ENCODE measurements at places on chromosomes 1 and 21.
A peak's percentile ranks its signal among the peaks of the same experiment; 100 is the strongest.

DNA sequence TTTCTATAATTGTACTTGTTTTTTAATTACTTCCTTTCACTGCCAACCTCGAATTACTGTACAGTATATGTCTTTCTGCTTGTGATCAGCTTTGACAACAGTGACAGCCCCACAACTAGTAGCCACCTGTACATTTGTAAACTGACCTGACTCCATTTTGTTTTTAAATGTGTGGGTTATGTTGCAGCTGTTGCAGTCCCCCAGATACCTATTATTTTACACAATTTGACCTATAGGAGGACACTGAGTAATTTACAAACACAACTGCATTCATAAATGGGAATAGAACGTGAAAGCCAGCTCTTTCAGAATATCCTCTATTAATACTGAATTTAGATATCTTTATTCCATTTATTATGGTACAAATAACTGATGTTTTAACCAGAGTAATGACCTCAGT is 2.5 kb upstream of the VAMP3 start:
- DNase-seq, result no peak

DNA sequence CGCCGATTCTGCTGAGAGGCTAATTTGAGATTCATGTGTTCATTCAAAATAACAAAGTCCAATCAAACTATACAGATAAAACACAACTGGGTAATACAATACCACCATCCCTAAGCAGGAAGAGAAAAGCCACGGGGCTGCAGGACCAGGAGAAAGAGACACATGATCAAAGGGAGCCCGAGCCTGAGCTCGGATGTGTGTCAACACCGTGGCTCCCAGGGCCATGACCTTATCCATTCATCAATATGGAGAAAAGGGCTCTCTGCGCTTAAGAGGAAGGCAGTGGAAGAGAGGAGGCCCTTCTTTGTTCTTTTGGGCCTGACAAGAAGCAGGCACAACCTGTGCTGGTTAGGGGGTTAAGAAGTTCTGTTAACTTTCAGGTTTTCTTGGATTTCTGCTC is 56.7 kb downstream of the HUNK start:
- no peak for DNase-seq

DNA sequence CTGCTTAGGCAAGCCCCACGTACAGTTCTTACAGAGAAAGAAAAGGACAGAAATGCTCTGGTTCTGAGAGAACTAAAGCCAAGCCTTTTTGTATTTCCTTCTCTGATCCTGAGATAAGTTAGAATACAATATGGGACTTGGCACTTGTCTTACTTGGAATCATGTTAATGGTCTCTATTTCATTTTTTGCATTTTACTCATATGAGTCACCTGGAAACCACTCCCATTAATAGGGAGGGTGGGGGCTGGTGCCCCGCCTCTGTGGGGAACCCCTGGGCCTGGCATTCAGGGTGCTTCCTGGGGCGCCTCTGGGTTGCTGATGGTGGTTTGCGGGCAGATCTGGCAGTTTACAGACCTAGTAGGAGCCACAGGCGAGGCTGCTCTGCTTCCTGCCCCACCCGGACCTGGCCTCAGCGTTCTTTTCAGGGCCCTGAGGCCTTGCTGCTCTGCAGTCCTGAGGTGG is 26.7 kb downstream of the TSPAN2 start:
- peak; percentile 86 for DNase-seq

GRCh38 chr1:64822621-64823020 is 77.7 kb downstream of the RAVER2 start:
- no peak for DNase-seq

DNA sequence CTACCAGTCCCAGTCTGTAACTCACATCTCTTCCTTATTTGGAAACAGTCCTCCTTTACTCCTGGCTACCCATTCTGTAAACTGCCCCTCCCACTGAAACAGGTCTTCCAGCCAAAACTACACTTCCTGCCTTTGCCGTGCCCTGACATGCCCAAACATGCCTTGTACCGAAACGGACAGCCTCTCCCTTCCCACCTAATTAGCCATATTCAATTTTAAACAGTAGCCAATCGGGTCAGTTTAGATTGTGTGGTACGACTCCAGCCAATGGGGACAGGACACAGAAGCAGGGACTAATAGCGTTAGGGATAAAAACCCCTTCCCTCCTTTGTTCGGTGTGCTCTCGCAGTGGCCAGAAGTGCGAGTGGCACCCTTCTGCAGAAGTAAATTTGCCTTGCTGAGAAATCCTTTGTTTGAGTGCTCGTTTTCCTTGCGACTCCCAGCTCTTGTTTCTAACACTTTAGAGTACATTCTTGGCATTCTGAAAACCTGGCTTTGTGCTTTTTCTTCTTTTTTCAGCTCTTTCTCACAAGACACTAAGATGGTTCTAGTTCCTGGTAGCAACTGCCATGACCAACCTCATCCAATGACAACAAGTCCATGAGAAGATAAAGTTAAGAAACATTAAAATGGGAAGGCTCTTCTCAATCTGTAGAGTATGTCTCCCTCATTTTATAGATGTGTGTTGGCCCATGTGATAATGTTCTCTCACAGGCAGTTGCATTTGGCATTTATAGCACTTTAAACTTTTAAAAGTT is 325.1 kb upstream of the GREM2 start:
- no peak for DNase-seq

- DNase-seq, result no peak
These were observed 56.5 kb downstream of the HS2ST1 start for GRCh38 chr1:86970938-86971337.

DNA sequence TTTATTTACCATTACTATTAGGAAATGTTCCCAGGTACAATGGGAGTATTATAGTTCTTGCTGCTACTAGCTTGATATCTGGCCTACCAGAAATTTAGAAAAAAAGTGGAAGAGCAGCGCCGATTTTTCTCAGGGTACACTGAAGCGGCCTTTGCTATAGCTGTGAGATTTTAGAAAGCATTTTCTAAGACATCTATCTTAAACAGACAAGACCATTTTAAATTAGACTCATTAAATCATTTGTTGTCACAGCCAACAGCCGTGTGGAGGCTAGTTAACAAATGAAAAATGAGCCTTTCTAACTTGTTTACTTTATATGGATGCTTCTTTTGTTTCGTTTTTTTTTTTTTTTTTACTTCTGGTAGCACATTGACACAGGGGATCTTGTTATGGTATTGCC is 183.2 kb upstream of the ZRANB2 start:
- no peak for DNase-seq

DNA sequence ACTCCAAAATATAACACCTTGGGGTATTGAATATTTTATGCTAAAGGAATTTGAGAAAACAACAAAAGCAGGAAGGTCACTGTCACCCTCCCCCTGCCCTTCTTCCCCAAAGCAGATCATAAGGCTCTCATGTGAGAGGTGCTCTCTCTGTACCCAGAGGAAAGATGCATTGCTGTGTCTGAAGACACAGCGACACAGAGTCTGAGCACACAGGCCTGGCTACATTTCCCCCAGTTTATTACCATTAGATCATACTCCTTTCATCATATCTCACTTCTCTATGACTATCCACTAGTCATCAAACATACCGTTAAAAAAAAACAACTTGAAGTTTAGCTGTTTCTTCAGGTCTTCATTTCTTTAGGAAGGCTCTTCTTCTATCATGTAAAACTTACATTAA is 127.1 kb downstream of the PPIAL4G start:
- DNase-seq, result no peak

DNA sequence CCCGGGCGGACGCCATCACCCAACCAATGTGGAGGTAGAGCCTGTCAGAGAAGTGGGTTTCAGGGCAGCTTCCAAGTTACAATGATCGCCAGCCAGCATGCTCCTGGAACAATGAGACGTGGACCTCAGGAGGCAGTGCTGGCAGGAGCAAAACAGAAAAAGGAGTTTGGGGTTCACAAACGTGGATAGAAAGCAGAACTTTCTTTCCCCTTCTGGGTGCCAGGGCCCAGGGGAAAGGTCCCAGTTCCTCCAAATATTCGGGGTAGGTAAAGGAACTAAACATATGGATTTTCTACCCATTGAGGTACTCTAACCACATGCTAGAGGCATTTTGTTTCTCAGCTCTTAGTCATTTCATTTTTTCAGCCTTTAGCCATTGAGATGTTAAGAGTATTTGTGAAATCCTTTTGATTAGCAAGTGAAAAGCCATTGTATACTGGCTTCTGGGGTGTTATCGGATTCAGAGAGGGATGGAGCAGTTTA is 488.4 kb upstream of the ADGRL2 start:
- no peak for DNase-seq

DNA sequence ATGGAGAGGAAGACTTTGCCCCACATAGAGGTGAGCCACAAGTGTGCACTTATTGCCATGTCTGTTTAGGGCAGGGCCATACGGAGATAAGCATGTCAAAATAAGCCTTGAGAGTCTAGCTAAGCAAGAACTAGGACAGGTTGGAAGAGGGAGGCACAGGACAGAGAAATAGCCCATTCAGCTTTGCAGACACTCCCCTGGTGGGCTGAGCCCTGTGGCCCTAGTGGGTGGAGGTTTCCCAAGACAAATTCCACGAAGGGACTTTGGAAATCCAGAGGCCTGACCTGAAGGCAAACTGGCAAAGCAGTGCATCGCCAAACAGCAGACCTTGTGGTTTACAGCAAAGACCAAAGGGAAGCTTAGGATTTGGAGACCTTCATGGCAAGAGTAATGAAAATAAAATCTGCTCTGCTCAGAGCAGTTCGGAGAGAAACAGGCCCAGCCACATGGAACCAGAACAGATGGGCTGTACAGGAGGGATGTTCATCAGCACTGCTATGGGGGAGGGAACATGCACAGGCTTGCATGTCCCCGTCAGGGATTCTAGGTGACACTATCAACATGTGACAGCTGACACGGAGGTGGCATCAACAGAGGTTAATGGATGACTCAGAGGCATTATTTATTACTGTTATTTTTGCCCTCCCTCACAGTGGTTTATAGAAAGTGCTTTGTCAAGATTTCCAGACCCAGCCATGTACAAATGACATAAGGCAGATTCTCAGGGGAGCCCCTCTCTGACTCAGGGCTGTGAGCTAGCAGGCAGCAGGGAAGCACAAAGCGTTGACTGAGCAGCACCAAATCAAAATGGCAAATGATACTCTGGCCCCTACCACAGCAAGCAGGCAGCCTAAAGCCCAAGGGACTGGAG is 90.1 kb upstream of the IRF2BP2 start:
- no peak for DNase-seq

DNA sequence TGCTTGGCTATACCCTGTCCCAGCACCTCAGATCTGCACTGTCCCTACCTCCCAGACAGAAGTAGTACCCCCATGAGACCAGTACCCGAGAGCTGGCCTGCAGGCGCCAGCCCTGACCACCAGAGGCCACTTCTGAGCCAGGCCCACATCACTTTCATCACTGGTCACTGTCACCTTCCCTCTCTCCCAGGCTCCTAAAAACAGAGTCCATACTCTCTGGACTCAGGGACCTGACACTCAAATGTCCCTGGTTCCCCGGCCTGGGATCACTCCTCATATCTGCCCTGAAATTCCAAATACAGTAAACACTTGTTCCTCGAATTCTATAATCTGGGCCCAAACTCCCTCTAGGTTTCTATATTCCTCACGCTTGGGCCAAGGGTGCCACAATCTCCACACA is 18.7 kb downstream of the TMEM53 start:
- no peak for DNase-seq

DNA sequence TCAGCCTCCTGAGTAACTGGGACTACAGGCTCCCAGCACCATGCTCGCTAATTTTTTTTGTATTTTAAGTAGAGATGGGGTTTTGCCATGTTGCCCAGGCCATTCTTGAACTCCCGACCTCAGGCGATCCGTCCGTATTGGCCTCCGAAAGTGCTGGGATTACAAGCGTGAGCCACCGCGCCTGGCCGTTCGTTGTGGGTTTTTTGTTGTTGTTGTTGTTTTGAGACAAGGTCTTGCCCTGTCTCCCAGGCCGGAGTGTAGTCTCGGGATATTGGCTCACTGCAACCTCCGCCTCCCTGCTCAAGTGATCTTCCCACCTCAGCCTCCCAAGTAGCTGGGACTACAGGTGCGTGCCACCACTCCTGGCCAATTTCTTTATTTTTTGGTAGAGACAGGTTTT is 4.7 kb upstream of the INAVA start:
- no peak for DNase-seq

- DNase-seq, result no peak
These were observed 395.7 kb downstream of the KCNH1 start for GRCh38 chr1:210738256-210738655.

DNA sequence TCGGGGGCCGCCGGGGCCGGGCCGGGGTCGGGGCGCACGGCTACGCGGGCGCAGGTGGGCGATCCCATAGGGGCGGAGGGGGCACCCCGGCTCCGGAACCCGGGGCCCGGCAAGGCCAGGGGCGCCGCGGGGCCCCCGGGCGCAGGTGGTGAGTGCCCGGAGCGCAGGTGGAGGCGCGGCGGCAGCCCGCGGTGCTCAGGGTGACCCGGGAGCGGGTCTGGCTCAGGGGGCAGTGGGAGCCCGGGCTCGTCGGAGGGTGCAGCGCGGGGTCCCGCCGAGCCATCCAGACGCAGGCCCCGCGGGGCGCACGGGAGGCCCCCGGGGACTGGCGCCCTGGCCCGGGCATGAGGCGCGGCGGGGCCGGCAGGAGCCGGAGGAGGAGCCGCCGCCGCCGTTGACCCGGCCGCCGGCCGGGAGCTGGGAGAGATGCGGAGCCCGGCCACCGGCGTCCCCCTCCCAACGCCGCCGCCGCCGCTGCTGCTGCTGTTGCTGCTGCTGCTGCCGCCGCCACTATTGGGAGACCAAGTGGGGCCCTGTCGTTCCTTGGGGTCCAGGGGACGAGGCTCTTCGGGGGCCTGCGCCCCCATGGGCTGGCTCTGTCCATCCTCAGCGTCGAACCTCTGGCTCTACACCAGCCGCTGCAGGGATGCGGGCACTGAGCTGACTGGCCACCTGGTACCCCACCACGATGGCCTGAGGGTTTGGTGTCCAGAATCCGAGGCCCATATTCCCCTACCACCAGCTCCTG is 489 bp downstream of the CELSR2 start:
- DNase-seq, result no peak

GRCh38 chr1:31791131-31791858 is 24.5 kb downstream of the SPOCD1 start:
- no peak for DNase-seq

DNA sequence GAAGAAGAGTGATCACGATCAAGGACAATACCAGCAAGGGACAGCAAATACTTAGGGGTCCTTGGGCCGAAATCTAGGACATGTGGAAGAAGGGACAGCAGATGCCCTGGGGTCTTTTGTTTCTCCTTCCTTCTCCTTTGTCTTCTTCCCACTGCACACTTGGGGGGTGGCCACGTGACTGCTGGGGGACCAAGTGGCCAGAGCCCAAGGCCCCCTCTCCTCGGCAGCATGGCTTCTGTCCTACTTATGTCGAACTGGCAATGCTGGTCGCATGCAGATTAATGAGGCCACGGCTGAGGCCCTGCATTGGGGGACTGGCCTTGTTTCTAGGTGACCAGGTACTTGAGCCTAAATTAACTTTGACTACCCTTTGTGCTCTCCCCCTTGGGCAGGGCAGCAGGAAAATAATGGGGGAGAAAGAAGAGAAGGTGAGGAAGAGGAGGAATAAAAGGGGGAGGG is 83.0 kb downstream of the GRIK3 start:
- no peak for DNase-seq

Data from activated T-cell treated with anti-CD3 and anti-CD28 coated beads for 1 hour (primary cell).